Anterior cingulate cortex (tissue), 58 donors: ENCODE measurements at places on chromosomes 7 and 10.
A peak's percentile ranks its signal among the peaks of the same experiment; 100 is the strongest.

GRCh38 chr10:49292565-49293207 is 6.3 kb upstream of the C10orf71 start:
- no peak for DNase-seq

DNA sequence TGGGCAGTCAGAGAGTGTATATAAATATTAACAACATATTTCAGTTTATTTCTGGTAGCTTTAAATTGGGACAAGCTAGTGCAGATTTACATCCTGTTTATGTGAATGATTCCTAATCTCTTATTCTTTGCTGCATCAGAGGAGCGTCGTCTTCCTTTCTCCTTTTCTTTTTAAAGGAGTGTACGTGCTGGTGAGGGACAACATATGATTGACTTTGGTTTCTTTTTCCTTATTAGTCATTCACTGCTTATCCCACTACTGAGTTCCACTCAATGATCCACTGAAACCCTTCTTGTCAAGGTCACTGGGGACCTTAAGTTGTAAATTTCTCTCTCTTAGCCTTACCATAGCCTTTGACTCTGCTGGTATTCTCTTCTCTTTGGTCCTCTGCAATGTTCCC is 116.3 kb downstream of the EXOC4 start:
- no peak for DNase-seq

DNA sequence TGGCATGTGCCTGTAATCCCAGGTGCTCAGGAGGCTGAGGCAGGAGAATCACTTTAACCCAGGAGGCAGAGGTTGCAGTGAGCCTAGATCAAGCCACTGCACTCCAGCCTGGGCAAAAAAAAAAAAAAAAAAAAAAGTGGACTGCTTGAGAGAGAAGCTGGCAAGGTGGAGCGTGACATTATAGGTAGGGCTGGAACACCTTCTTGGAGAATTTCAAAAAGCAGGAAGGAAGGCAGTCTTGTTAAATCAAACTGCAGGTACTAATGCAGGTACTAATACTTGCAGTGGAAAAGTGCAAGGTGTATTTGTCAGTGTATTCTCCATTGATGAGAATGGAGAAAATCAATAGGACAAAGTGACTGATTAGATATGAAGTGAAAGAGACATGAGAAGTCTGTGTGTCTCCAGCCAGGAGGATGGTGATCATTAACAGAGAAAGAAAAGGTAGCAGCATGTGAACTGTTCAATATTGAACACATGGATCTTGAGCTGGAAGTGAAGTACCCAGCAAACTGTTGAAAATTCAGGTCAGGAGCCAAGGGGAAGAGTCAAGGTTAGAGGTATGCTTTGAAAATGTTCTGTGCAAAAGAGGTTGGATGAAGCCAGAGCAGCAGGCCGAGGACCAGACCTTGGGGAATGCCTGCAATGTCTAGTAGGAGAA is 12.6 kb upstream of the SLC16A12 start:
- no peak for DNase-seq

DNA sequence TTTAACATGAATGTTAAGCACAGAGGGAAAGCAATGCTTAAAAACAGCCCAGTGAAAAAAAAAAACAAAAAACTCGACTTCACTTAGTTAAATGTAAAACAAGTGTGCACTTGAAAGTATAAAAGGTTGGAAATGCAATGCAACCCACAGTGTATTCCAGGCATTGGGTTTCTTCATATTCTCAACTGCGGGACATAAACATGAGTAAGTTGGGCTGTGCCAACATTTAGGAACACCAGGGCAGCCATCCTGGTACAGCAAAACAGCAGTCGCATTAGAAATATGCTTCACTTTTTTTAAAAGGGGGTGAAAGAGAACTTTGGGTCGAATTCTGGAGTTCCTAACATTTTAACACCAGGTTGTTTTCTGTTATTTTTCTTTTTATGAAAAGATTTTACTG is 937 bp downstream of the STEAP1 start:
- no peak for DNase-seq

DNA sequence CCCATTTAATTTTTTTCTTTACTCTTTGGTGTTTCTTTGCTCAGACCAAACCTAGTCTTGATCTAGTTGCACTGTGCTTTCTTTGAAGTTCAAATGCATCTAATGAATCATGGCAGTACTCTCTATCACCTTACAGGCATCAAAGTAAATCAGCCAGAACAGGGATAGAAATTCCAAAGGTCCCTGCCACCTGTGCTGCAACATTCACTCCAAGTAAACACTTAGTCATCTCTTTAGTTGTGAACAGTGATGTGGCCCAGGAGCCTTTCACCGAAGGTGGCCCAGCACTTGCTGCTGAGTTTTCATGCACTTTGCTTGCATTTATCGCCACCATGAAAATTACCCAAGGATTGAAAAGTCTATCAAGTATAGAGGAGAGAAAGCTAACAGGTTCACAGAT is 314.1 kb upstream of the ETV1 start:
- no peak for DNase-seq

- DNase-seq = no peak
These were observed 67.2 kb downstream of the GRK5 start for GRCh38 chr10:119274519-119275045.

DNA sequence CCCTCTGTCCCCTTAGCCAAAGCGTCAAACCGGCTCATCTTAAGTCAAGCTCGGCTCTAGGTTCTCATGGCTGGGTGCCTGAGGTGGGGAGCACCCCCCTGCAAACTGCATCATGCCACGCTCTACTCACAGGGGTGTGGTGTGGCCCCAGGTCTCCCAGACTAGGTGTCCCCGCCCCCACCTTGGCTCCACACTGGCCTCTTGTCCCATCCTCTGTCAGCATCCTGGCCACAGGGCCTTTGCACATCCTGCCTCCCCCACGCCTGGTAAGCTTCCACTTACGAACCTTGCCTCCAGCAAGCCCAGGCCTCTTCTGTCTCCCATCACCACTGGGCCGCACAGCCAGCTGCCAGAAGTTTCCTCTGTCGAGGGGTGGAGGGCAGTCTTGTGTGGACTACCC is 20.2 kb upstream of the GRIFIN start:
- no peak for DNase-seq

DNA sequence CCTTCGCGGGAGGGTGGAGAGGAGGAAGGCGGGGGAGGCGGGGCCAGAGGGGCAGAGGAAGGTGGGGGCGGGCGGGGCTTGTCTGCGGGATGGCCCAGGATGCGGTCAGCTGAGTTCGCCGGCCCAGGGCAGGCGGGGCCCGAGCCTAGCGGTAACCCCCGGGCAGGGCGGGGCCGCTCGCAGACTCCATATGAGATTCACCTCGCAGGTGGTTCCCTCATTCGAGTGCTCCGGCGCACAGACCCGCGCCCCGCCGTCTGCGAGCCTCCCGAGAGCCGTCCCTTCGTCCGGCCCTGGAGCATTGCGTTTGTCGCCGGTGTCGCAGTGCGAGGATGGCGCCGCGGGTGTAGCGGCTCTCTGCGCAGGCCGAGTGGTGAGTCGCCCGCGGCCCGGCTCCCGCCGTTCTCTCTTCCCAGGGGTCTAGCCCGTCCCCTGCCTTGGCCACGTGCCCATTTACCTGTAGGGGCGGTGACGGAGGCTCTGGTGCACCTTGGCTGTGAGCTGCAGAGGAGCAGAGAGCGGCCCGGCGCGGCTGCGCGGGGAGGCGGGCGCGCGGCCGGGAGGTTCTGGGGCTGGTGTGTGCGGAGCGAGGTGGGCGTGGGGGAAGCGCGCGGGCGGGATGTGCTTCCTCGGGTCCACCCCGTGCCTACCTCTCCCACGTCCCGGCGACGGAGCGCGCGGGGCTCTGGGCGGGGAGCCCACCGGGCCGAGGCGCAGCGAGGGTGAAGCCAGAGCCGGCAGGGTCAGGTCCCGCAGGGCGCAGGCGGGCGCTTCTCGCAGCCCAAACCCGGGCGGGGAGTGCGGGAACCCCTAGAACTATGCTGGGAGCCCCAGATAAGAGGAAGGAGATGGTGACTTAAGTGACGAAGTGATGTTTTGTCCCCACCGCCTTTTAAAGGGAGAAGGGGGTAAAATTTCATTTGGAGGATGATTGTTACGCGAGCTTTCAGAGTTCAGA is at the start of gene UPP1:
UPP1 (plus strand) TSS at position 220 of the 958 bp plus-strand sequence. CDS start 5,519 bp downstream, outside the sequence.
- peak; percentile 70 for DNase-seq

GRCh38 chr10:34467364-34467763 is 347.7 kb downstream of the PARD3 start:
- no peak for DNase-seq

GRCh38 chr7:14275356-14275755 is 285.9 kb upstream of the ETV1 start:
- no peak for DNase-seq

DNA sequence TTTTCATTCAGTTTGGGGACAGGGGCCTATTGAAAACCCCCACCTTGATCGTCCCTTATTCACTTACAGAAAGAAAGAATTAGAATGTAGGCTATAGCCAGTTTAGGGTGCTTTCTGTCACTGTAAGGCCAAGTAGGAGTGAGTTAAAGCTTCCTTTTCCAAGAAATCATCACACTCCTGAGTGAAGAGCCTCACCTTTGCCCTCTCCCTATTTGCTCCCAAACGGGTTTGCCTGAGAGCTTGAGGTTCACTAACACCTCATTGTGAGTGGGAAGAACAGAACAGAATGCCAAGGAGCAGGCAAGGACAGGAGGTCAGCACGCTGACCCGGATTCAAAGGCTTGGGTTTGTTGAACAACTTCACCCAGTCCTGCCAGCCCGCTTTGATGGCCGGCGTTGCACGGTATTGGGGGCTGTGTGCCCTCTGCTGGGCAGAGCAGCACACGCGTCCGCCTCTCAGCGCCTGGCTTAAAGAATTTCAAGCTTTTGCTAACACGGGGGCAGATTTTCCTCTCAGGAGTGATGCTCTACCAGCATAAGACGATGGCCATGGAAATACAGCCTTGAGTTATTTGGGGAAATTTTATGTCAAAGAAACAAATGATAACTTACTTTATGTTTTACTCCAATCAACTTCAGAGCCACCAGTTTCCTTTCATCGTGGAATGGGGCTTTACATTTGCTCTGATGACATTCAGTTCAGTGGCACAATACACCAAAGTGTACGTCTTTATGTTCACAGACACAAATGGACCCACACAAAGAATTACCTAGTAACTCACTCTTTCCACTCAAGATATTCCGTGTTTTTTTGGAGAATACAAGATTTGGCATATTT is 470.0 kb downstream of the SUGCT start:
- peak; percentile 35 for DNase-seq

DNA sequence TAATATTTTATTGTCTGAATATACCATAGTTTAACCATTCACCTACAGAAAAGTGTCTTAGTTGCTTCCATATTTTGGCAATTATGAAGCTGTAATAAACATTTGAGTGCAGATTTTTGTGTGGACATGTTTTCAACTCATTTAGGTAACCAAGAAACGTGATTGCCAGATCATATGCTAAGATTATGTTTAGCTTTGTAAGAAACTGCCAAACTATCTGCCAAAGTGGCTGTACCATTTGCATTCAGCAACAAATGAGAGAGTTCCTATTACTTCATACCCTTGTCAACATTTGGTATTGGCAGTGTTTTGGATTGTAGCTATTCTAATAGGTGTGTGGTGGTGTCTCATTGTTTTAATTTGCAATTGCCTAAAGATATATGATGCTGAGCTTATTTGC is 233.5 kb downstream of the TMEM26 start:
- no peak for DNase-seq

GRCh38 chr7:98358706-98359105 is 42.2 kb downstream of the BAIAP2L1 start:
- DNase-seq = no peak

- DNase-seq = no peak
These were observed 31.9 kb downstream of the LCOR start for GRCh38 chr10:96863922-96864543.

- no peak for DNase-seq
These were observed 37.6 kb upstream of the RNF32 start for GRCh38 chr7:156603011-156603410.

- DNase-seq = no peak
These were observed 447.3 kb downstream of the KCNMA1 start for GRCh38 chr10:77190291-77190690.

DNA sequence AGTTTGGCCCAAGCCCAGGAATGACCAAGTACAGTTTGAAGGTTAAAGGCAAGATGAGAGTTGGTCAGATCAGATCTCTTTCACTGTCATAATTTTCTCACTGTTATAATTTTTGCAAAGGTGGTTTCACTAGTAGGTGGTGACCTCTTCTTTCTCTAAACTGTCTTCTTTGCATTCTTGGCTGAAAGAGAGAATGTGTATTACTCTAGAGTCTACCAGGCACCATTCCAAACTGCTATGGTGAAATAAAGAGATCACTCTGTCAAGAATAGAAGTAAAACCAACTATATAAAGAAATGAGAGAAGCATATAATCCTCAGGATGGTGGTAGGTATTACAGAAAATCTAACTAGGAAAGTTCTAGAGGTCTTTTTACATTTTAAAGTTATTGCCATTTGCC is 72.7 kb downstream of the DYNC1I1 start:
- DNase-seq = no peak

DNA sequence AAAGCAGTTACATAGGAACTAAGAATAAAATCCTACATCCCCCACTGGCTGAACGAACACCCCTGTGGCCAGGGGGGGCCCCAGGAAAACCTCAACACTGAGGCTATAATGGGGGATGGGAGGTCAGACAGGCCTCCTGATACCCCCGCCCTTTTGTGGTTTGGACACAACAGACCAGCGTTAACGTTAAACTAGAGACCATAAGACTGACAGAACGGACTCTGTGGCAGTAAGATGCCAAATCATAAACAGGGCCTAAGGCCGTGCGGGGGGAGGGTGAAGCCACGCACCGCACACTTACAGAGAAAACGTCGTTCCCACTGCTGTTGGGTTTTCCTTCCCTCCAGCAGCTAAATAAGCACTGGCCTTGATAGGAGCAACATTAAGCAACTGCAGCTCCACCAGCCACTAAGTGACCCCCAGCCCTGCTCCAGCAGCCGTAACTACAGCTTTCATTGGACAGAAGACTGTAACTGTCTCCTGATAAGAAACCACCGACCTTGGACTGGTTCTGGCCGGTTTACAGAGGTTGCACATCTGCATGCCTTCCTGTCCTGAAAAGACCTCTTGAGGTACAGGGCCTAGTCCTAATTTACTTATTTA is 3.4 kb upstream of the PPP2R2D start:
- DNase-seq = no peak

DNA sequence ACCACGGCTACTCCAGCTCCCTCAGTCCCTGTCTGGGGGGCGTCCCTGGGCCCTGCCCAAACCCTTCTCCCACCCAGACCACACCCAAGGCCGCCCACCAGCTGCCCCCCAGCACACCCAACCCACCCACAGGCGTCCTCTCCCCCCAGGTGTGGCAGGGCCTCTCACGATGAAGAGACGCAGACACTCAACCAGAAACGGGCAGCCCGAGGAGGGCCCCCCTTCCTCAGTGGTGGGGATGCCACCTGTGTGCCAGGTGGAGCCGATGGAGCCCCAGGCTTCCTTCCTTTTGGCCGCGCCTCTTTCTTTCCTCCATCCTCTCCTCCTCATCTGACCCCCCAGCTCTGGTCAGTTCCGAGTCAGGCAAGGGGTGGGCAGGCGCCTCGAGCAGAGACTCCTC is 28.7 kb downstream of the ADGRA1 start:
- no peak for DNase-seq

DNA sequence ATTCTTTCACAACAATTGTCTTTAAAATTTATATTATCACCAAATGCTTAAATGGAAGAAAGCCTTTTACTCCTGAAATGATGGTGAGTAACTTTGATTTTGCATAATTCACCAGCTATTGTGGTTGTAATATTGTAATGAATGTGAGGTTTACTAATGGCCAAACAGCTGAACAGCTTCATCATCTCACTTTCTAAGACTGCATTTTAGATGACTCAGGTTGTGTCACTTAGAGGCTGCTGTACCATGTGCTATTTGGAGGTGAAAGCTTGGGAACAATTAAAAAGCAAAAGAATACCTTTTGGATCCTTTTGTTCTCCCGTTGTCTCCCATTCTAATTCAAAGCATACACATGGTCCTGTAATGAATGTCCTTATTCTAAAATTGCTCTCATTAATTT is 604.0 kb upstream of the PFKP start:
- no peak for DNase-seq
